ENCODE measurements at places on chromosomes 3 and 15.

GRCh38 chr15:80957556-80957955, 32.1 kb downstream of the MESD start:
- DNase-seq = no peak

GRCh38 chr15:55241186-55241585, 44.4 kb upstream of the RSL24D1 start:
- DNase-seq = no peak

DNA sequence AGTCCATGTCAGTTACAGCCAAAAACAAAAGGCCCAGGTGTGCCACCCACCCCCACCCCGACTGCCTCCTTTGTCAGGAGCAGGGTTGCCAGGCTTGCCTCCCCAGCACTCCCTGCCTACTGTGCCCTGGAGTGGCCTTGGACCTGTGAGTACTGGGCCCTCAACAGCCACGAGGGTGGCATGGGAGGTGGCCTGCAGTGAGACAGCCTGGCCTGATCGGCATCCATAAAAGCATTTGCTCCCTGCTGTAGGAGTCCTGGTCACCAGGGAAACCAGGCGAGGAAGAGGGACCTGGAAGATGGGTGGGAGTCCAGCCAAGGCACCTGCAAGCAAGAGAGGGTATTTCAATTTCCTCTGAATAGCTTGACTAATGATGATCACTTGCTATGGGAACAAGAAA, 56.4 kb upstream of the KCNMB2 start:
- no peak for DNase-seq

DNA sequence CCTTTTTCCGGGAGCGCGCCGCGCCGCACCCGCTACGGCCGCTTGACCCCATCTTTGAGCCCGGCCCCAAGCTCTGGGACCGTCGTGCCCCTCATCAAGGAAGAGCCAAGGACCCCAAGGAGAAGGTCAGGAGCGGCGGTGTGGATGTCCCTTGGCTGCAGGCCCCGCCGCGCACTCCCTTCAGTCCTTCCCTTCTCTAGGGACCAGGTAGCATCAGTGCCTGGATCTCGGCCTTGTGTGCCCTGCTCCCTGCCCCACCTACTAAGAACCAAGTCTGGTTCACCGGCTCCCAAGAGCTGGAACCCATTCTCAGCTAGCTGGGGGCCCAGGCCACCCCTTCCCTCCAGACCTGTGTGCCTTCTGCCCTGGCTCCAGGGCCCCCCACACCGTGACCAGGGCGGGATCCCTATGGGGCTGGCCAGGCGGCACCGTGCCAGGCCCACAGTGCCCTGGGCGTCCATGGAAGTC, 69.3 kb upstream of the CGNL1 start:
- DNase-seq = no peak
